H9 (cell line): ENCODE measurements at places on chromosomes 16 and 17.

GRCh38 chr17:31497994-31498826 is 106.7 kb downstream of the RAB11FIP4 start:
- no peak for DNase-seq

DNA sequence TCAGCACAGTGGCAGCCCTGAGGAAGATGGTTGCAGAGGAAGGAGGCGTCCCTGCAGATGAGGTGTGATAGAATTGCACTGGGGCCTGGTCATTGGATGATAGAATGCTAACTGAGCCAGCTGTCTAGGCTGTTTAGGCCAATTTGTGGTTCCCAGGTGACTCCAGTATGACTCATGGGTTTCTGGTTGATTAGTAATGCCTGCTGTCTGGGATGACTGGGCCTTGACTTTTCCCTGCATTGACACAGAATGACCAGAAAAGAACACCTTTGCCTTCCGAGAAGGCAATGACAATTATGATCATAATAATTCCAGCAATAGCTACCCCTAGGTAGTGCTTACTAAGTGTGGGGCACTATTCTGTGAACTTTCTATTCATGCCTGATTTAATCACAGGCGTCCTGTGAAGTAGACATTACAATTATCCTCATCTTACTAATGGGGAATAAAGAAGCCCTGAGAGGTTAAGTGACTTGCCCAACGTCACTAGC is 31.5 kb downstream of the USP43 start:
- DNase-seq, result no peak

DNA sequence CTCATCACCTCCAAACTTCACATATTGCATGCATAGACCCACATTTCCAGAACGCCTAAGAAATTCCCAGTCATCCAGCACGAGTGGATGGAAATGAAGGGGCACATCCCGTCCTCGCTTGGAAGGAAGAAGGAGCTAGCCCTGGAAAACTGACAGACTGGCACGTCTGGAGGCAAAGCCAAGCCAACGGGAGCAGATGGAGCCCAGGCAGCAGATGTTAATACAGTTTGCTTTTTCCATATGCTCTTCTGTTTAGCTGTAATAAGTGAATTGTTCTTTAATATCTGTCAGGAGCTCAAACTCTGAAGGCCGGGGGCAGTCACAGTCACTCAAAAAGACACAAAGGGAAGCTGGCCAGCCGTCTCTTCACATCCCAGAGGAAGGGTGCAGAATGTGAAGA is 187.7 kb downstream of the XYLT1 start:
- DNase-seq, result no peak

DNA sequence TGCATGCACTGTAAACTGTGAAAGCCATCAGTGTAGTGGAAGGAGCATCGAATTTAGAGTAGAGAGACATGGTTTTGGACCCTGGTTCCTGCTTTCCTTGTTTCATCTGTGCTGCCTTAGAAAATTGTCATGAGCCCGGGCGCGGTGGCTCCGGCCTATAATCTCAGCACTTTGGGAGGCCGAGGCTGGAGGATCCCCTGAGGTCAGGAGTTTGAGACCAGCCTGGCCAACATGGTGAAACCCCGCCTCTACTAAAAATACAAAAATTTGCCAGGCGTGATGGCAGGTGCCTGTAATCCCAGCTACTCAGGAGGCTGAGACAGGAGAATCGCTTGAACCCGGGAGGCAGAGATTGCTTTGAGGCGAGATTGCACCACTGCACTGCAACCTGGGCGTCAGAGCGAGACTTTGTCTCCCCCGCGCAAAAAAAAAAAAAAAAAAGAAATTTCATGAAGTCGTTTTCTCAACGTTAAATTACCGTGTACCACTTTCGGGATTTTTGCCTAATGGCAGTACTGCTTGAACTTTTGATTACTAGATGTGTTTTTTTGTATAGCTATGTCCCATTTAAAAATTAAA is 912 bp downstream of the COQ7 start:
- no peak for DNase-seq

DNA sequence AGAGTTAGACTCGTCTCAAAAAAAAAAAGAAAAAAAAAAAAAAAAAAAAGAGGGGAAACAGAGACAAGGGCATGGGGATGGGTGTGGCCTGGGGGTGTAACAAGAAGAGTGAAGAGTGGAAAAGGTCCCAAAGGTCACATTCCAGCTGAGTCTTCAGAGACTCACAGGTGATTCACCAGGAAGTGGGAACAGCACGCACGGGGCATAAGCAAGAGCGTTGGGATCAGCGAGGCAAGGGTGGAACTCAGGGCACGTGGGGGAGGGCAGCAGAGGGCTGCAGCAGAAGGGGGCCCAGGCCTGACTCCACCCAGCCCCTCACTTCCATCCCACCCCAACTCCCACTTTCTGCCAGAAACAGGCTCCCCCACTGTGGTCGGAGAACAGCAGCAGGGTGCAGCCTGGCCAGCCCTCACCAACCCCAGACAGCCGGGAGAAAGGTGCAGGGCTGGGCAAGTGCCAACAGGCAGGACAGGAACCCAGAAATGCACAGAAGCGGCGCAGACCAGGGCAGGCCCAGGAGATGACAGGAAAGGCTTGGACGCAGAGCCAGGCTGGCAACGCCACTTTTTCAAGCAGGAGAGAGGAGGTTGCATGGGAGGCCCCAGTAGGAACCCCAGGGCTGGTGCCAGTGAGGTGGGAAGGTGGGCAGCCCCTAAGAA is 3.3 kb downstream of the MEAK7 start:
- no peak for DNase-seq

- peak; percentile 69 for DNase-seq
Measured at GRCh38 chr16:12271006-12271405, 294.5 kb downstream of the SNX29 start.

DNA sequence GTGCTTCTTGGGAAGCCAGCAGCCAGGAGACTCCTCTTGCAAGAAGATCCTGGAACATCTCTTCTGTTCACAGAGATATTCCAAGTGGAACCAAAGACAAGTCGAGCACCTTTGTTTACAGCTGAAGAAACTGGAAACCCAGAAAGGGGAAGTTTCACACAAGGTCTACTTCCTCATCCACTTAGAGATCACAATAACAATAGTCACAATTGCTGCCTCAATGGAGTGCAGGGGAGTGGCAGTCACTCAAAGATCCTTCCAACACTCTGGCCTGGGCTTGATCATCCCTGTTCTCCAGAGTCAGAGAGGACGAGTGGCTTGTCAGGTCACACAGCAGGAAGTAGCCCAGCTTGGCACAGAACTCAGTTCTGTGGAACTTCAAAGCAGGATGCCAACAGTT is 46.9 kb upstream of the SIAH1 start:
- no peak for DNase-seq

- peak; percentile 36 for DNase-seq
Measured at GRCh38 chr17:77354670-77355455, 214.1 kb downstream of the SEC14L1 start.

DNA sequence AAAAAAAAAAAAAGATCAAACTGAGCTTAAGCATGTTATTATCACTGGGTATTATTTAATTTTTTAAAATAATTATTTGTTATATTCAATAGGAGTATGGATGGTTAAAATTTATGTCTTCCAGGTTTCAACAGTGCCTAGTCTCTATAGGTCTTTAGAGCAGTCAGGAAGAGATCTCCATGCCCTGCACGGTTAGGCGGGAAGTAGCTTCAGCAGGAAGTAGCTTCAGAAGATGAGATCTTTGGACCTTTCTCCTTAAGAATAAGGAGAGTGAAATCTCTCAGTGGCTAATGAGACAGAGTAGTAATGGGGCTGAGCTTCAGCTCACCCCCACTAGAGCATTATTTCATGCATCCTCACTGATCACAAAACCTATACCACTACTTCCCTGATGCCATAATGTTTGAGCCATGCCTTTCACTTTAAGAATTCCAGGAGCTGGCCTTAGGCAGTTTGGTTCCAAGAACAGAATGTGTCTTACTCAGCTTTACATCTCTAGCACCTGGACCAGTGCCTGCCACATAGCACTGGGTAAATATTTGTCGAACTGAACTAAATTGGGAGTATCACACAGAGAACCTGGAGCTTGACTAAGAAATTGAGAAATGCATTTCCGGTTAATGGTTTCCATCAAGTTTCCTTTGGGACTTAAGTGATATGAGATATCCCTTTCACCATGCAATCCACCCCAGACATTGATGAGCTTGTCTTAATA is 43.5 kb downstream of the SCPEP1 start:
- no peak for DNase-seq

DNA sequence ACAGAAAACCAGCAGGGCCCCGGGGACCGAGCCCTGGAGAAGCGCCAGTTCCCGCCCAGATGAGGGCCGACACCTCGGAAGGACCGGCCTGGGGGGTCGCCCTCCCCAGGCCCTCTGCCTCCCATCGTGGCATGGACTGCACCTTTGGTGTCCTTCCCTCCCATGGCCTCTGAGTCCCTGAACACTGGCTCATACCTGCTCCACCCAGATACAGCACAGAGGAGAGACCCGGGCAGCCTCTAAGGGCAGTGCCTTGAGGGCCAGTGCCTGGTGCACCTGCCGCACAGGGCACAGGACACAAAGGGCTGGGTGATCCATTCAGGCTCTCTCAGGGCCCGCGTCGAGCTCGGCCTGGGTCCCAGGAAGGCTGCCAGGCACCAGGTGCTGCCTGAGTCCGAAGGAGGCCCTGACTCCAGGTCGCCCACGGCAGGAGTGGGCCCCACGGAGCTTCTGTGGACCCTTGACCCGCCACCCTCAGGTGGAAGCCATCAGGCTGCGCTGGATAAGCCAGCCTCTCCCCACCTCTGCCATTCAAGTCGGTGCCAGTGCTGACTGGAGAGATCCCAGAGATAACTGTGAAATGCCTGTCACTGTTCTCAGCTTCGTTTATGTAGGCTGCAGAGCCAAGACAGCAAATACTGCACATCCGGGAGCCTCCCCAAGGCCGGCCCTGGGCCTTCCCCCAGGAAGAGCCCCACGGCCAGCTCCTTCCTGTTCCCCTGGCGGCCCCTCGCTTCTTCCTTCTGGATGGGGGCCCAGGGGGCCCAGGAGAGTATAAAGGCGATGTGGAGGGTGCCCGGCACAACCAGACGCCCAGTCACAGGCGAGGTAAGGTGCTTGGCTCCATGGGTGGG is at the start of gene ZG16B:
Gene ZG16B, plus strand, starts transcription at position 803 of the 854 bp plus-strand sequence. CDS start 139 bp downstream, outside the sequence.
- DNase-seq, result no peak

GRCh38 chr17:27776882-27777624 is 23.3 kb downstream of the NOS2 start:
- no peak for DNase-seq

- DNase-seq, result no peak
Measured at GRCh38 chr16:81096715-81097208, 567 bp upstream of the GCSH start.

- peak; percentile 27 for DNase-seq
Measured at GRCh38 chr17:4607773-4608187, 23.5 kb downstream of the SMTNL2 start.

DNA sequence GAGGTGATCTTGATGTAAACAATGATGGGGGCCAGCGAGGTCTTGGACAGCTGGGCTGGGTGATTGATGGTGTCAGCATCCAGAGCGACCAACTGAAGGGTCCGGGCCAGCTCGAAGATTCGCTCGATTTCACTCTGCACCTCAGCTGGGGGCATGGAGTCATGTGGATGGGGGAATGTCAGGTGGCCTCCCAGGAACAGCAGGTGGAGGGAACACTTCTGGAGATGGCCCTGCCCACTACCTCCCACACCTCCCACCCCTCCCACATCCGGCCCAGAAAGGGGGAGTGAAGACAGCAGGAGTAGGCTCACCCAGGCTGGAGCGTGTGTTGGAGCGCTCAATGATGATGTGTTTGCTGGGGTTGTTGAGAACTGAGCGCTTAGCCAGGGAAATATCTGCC is 13.7 kb downstream of the CACNB1 start:
- DNase-seq, result peak; percentile 39

DNA sequence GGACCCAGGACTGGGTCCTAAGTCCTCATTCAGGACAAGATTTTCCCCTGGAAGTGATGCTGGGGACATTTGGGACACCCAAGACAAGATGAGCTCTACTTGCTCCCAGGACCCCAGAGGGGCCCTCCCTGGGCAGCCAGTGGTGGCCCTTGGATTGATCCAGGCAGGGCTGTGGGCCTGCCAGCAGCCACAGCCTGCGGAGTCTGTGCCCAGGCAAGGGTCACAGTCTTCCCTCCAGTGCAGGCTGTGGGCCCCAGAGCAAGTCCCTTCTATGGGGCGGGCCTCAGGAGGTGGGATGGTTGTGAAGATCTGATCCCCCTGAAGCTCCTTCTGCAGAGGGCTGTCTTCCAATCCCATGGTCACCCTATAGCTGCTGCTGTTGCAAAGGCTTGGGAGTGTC is 12.6 kb downstream of the CA7 start:
- no peak for DNase-seq

GRCh38 chr17:40027614-40028012 is 12.4 kb downstream of the CSF3 start:
- DNase-seq, result no peak

DNA sequence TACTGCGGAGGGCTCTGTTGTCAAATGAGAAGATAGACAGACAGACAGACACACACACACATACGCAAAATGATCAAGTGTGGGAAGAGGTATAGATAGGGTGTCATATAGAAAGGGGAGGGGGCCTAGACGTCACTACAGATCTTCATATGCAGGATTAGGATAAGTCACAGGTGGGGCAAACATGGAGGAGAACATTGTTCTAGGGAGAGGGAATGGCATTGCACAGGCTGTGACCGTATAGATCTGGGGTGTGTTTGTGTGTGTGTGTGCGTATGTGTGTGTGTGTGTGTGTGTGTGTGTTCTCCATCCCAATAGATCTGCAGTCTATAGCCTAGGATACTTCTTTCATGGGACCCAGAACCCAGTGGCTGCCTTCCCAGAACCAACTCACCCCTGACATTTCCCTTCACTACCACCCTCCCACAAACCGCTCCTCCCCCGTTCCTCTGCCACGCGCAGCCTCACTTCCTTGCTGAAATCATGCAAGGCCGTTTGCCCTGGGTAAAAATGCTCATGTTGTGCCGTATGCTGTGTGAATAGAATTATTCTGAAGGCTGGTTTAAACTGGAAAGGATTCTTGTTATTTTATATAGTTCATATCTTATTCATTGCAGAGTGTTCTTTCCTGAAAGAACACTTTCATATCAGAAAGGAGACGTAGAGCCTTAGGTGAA is 50.5 kb upstream of the CCL1 start:
- DNase-seq, result no peak

GRCh38 chr16:13866073-13866472 is 53.9 kb upstream of the ERCC4 start:
- DNase-seq, result peak; percentile 83

GRCh38 chr17:77644181-77645071 is 314.1 kb upstream of the TNRC6C start:
- DNase-seq, result peak; percentile 20

GRCh38 chr17:2749058-2749783 is at the start of gene CCDC92B:
Gene CCDC92B (minus strand): TSS chr17:2749652. CDS start chr17:2735145, 14,507 bp downstream.
- peak; percentile 51 for DNase-seq

DNA sequence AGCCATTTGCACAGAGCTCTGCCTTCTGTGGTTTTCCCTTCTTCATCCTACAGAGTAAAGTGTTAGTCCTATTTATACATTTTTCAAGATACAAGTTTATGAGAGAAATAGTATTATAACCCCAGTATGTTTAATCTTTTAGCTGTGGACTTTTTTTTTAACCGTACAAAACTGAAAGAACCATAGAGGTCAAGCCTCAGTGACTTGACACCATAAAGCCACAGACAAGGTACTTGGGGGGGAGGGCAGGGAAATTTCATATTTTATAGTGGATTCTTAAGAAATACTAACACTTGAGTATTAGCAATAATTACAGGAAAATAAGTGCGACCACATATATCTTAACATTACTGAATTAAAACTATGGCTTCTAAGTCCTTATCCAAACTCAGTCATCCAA is 17.0 kb upstream of the RAB11FIP4 start:
- DNase-seq, result no peak

GRCh38 chr17:7056386-7056785 is 12.5 kb upstream of the SLC16A11 start:
- DNase-seq, result no peak
